ENCODE measurements at places on chromosomes 1 and 21.

GRCh38 chr21:46097336-46098293 lies at the start of gene COL6A2:
TSS of gene COL6A2 (plus strand) at chr21:46098112.
- peak; percentile 87 for DNase-seq

DNA sequence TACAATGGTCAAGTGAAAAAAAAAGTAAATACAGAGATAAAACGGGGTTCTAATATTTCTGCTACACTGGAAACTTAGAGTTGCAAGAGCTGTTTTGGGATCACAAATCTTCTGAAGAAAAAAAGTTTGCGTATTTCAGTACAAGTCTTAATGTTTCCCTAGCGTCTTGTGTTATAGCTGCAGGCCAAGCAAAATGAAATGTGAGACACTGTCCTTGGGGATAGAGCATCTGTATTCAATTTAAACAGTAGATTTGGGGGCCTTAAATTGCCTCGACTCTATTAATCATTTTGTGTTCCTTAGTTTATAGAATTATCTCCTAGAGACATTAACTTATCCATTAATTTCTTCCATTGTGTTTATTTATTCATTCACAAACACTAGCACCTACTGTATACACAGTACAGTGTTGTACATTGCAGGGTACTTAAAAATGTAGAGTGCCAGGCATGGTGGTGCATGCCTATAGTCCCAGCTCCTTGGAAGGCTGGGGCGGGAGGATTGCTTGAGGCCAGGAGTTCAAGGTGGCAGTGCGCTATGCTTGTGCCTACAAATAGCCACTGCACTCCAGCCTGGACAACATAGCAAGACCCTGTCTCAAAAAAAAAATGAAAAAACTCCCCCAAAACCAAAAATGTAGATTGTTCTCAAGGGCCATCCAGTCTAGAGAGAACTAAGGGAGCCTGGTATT lies 7.9 kb downstream of the DISC1 start:
- DNase-seq, result peak; percentile 22

- DNase-seq, result no peak
Measured at GRCh38 chr21:43328185-43328957, 98.6 kb downstream of the SIK1 start.

- DNase-seq, result no peak
Measured at GRCh38 chr1:183651612-183652011, 1.5 kb downstream of the APOBEC4 start.

DNA sequence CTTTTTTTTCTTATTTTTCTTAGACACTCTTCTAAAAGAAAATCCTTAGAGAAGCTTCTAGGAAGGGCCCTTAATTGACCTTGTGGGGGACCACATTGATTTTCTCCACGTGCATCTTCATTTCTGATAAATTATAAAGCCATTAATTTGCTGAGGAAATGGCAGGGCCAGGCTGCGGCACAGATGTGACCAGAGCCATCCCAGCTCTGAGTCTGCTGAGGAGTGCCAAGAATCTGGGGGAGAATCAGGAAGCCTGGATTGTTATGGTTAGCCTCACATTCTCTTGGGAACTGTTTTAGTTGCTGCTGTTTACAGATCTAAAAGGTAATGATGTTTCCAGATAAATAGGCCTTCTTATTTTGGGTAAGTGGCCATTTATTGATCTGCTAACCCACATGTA lies 16.2 kb downstream of the PROX1 start:
- no peak for DNase-seq

- DNase-seq, result no peak
Measured at GRCh38 chr1:67939186-67939743, 106.0 kb upstream of the GNG12 start.

GRCh38 chr1:185768371-185768770 lies 34.2 kb downstream of the HMCN1 start:
- no peak for DNase-seq

- no peak for DNase-seq
Measured at GRCh38 chr1:235960809-235961208, 94.1 kb upstream of the LYST start.

DNA sequence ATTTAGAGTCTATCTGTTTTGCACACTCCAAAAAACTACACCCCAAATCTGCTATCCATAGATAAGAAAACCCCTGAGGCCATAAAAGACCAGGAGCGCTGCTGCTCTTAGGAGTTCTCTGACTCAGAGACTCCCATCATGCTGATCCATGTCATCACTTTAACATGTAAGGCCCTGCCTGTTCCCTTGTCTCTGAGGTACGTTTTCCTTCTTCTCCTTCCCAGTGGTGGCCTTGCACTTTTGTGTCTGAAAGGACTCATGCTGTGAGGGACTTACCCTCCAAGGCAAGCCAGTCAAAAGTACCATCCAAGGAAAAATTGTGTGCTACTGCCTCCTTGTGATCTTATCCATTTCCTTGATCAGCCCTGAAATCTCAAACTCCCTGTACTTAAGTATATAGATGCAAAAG lies 427.4 kb upstream of the NCAM2 start:
- no peak for DNase-seq
